ENCODE measurements at places on chromosomes 1 and 21. TPM values are rescaled to one million over a fixed set of nuclear protein-coding genes. Genes with fewer than 3 reads are reported as not detected.

Gene FLG
- not detected for polyA plus RNA-seq

Gene CLIC6
- polyA plus RNA-seq, result 2.1 TPM

Gene SH2D5
- polyA plus RNA-seq, result 0.19 TPM

DNA sequence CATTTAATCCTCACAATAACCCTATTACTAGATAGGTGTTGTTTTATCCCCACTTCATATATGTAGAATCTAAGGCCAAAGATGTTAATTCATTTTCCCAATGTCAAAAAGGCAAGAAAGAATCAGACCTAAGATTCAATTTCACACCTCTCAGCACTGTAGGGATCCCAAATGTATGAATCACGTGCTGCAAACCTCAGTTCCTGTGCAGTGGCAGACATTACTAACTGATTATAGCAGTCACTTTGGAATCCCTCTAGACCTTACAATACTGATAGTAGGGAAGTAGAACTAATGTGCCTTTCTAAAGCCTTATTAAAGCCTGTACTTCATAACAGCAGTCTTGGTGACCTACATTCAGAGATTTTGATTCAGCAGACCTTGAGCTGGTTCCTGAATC, 2.3 kb downstream of the C1orf87 start:
- no peak overlapping the region for H3K27ac ChIP-seq
- peaks cover 3% of the 10 kb centered on the region for H3K27me3 ChIP-seq
- DNase-seq, result no peak
- H3K36me3 ChIP-seq, result no peaks in the 10 kb centered on the region
- no peaks in the 10 kb centered on the region for H3K4me1 ChIP-seq

DNA sequence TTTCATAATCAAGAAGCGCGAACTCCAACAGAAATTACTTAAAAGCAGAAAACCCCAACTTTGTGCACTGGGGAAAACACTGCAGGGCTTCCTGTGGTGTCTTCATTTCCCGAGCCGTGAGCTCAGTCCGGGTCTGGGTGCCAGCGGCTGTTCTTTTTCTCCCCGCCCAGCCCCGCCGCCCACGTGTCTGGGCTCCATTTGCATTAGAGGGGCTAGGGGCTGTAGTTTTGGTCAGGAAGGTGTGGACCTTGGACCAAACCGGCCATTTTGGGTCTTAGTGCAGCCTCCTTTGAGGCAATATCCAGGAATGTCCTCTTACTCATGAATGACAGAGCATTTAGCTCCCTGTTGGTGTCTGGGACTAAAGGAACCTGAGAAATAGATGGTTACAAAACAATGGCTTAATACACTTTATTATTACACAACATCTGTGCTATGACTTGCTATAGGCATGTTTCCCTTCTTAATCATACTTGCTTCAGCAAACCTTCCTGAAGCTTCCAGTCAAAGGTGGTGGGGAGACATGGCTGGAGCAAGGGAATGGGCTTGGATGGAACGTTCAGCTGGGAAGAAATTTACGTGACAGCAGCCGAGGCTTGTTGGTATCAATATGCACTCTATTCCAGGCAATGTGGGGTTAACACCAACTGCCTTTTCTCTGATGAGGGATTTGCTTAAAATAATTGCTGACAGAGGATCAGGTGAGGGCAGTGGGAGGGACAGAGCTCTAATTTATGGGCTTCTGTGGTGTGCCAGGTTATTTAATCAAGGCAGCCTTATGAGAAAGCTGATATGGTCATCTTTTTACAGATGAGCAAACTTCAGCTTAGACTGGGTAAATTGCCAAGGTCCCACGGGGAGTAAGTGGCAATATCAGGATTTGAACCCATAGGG, 1.1 kb downstream of the AGTRAP start:
- peak; percentile 75 for DNase-seq
- H3K27me3 ChIP-seq, result no peaks in the 10 kb centered on the region
- H3K27ac ChIP-seq, result peak overlapping the region; percentile 86
- no peaks in the 10 kb centered on the region for H3K4me1 ChIP-seq
- H3K4me3 ChIP-seq, result peak overlapping the region; percentile 98
- no peaks in the 10 kb centered on the region for H3K36me3 ChIP-seq

- no peaks in the 10 kb centered on the region for H3K27me3 ChIP-seq
- no peaks in the 10 kb centered on the region for H3K4me1 ChIP-seq
- H3K36me3 ChIP-seq, result no peaks in the 10 kb centered on the region
- DNase-seq, result no peak
- no peak overlapping the region for H3K4me3 ChIP-seq
These were observed 53.8 kb downstream of the PTGS2 start for GRCh38 chr1:186626356-186626932.

DNA sequence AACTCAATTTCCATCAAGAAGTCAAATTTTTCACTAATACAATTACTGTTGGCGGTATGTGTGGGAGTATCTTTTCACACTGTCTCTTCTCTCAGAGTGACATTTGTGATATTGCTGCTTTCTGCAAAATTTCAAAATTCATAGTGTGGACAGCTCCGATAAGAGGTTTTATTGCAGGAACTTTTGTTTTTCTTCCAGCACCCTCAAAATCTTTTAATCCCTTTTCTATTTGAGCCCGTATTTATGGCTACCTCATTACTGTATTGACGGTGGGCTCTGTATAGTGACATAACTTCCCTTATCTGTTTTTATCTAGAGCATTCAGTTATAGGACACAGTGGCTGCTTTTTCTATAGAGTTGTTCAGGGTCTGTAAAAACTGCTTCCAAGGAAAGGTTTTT, 794.4 kb upstream of the TMPRSS15 start:
- no peak for DNase-seq
- no peaks in the 10 kb centered on the region for H3K36me3 ChIP-seq
- no peak overlapping the region for H3K4me3 ChIP-seq

DNA sequence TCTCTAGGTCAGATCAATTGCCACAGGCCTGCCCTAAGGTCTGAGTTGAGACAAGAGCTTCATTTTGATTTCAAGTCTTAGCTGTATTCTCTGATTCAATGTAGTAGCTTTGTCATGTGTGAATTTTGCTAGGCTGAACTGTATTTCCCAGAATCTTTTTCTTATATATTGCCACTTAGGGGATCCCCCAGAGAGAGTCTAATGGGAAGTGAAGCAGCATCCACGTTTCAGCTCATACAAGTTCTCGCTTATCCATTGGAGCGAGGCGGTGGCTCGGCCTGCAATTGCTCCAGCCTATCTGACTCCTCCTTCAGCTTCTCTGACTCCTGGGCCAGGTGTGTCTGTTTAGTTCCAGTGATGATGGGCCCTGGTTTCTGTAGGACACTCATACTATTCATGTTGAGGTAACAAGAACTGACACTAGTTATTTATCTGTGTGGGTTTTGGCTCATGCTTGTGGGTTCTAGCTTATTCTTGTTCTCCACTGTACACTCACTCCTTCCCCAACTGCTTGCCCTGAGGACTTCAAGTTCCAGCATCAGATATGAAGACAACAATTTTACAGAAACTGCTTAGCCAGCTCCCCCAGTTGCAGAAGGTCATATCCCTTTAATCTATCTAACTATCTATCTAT, 48.2 kb downstream of the TBX19 start:
- H3K36me3 ChIP-seq, result no peaks in the 10 kb centered on the region
- no peak for DNase-seq
- H3K4me1 ChIP-seq, result no peaks in the 10 kb centered on the region
- no peaks in the 10 kb centered on the region for H3K27me3 ChIP-seq

- no peaks in the 10 kb centered on the region for H3K27me3 ChIP-seq
- no peak overlapping the region for H3K27ac ChIP-seq
- H3K4me1 ChIP-seq, result no peaks in the 10 kb centered on the region
- H3K36me3 ChIP-seq, result peaks cover 7% of the 10 kb centered on the region
- no peak overlapping the region for H3K4me3 ChIP-seq
- DNase-seq, result no peak
These were observed 12.7 kb downstream of the CFAP298 start for GRCh38 chr21:32599526-32599925.

GRCh38 chr1:183638649-183639387, 3.2 kb upstream of the ARPC5 start:
- H3K27me3 ChIP-seq, result no peaks in the 10 kb centered on the region
- H3K4me3 ChIP-seq, result no peak overlapping the region
- DNase-seq, result no peak
- H3K27ac ChIP-seq, result no peak overlapping the region

GRCh38 chr1:19921310-19921709, 2.1 kb downstream of the PLA2G2E start:
- H3K27ac ChIP-seq, result no peak overlapping the region
- no peaks in the 10 kb centered on the region for H3K4me1 ChIP-seq
- no peaks in the 10 kb centered on the region for H3K27me3 ChIP-seq
- DNase-seq, result no peak
- no peak overlapping the region for H3K4me3 ChIP-seq
- no peaks in the 10 kb centered on the region for H3K36me3 ChIP-seq

GRCh38 chr1:236733653-236734052, 47.4 kb downstream of the ACTN2 start:
- H3K27me3 ChIP-seq, result no peaks in the 10 kb centered on the region
- H3K4me3 ChIP-seq, result no peak overlapping the region
